ENCODE measurements at places on chromosomes 1 and 21. TPM values are rescaled to one million over a fixed set of nuclear protein-coding genes. Genes with fewer than 3 reads are reported as not detected.

DNA sequence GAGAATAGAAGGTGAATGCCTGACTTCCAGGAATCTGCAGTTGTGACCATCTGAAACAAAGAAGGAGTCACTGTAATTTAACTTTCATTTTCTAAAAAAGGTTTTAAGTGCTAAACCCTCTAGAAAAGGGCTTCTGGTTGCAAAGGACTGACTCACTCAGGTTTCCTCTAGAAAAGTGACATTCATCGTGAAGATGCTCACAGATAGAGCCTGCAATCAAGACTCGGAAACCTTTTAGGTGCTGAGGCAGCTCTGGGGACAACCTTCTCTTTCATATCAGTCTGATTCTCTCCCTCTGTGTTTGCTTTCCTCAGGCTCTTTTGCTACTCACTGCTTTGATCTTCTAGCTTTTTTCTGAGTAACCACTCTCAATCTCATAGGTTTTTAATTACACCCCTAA, 8.2 kb downstream of the BCL9 start:
- peak; percentile 63 for DNase-seq

- DNase-seq = no peak
These were observed 37.9 kb upstream of the MPZL1 start for GRCh38 chr1:167683641-167684502.

DNA sequence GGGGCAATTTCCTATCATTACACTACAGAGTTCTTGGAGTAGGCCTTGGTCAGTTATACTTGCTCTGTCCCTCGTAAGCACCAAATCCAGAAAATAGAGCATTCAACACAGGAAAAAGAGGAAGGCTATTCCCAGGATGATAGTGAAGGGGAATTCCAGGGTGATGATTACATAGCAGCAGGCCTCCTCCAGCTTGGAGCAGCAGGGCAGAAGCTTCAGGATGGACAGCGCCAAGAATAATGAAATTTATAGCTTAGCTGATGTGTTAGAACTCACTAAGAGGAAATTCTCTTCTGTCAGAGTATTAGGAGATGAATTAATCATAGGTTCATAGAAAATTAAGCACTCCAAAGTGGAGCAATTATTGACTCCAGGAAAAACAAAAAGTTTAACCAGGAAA, 10.8 kb upstream of the SMAP2 start:
- no peak for DNase-seq

Gene LCE1A
- total RNA-seq = not detected

Gene RNU1-4
- total RNA-seq = 1,341 TPM

Gene MOV10
- total RNA-seq = 48.8 TPM

DNA sequence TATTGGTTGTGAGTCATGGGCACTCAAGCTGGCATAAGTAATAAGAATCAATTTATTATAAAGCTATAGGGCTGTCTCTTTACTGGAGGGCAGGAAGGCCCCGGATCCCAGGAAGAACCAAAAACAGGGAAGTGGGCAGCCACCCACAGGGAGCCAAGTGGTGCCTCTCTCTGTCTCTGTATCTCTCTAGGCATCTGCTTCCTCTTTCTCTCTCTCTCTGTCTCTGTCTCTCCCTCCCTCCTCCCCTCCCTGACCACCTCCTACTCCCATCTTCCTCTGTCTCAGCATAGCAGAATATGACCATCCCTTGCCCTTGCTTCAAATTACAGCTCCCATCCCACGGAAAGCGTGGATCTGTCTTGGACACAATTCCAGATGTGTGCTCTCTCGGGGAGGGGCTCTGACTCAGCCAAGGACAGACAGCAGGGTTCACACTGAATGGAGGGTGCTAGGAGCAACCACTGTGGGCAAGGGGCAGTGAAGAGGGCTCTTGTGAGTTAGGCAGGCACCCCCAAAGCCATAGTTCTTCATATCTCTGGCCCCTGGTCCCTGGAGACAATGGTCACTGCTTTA, 80.4 kb upstream of the LPGAT1 start:
- no peak for DNase-seq

- DNase-seq = peak; percentile 66
These were observed 809 bp downstream of the SYT11 start for GRCh38 chr1:155859881-155860871.

DNA sequence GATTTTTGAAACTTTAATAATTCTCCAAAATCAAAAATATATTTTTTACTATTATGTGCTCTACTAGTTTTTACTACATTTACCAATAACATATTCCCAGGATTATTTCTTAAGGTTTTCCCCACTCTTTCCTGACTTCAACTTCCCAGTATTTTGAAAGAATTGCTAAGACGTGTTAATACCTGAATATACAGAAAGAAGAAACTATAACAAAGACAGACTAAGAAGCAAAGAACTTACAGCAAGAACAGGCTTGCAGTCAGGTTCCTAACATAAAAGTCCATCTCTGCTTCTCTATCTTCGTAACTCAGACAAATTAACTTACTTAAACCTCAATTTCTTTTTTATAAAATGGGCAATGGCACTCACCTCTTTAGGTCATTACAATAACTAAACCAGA, 63.2 kb downstream of the SRSF11 start:
- DNase-seq = no peak

- no peak for DNase-seq
These were observed 27.8 kb upstream of the LYPD8 start for GRCh38 chr1:248783367-248783766.

GRCh38 chr1:172902861-172903381, 147.8 kb downstream of the TNFSF18 start:
- no peak for DNase-seq

Gene HUNK
- 0.10 TPM for total RNA-seq

DNA sequence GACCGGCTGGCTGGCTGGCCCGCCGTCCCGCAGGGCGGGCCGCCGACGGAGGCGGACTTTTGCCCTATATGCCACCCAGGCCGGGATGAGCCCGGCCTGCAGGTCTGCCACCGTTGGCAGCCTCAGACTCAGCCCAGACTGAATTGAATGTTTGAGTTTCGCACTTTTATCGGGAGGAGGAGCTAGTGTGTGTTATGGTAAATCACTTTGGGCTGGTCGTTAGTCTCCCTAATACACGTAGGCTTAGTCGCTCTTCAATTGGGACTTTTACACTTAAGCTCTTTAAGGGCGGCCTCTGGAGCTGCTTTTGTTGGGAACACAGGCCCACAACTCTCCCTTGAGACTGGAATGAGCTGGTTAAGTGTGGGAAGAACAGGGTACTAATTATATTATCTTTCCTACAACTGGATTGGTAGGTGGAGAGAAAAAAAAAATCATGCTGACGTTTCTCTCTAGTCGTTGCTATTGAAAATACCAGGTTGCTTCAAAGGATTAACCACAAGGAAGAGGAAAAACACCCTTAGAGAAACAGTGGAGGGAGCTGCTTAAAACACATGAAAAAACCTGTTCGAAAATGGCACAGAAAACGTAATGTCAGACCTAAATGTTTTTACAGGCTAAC, 1.4 kb upstream of the IRF2BP2 start:
- DNase-seq = peak; percentile 83

Gene FAM76A
- total RNA-seq = 8.4 TPM

- DNase-seq = no peak
These were observed 95.1 kb downstream of the GPATCH2 start for GRCh38 chr1:217535601-217536377.

DNA sequence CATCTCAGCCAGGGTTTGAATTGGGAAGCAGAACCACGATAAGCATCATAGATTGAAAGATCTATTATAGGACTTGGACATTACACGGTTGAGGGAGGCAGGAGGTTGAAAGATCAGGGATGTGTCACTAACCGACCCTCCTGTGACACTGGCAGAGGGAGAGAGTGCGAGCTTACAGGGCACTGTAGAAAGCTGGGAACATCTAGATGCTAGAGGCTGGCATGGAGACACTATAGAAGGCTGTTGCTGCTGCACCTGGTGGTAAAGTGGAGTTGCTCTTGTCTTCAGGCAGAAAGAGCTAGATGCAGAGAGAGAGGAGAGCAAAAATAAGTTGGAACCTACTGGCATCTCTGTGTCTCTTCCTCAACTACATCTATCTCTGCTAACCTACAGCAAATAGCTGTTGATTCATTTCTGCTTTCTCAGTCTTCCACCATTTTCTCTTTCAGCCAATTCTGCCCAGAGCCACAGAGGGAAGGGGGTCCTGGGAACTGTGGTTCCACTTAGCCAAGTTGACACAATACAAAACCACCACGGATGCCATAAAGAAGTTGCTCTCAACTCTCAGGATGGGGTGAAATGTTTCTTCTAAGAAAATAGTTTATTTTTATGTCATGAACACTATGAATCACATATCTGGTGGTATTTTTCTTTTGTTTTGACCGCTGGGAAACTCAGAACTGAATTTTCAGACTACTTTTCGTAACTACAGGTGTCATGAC, 155.9 kb downstream of the ZNF281 start:
- DNase-seq = peak; percentile 14

Gene SH3BGR
- 3.2 TPM for total RNA-seq

Gene AMY1A
- not detected for total RNA-seq

GRCh38 chr1:53125623-53126360, 16.6 kb downstream of the SLC1A7 start:
- no peak for DNase-seq

GRCh38 chr1:47209725-47210325, 20.0 kb upstream of the PDZK1IP1 start:
- DNase-seq = no peak

Gene TMEM52
- 0.99 TPM for total RNA-seq

- no peak for DNase-seq
These were observed 31.8 kb downstream of the WNT4 start for GRCh38 chr1:22111115-22111514.

DNA sequence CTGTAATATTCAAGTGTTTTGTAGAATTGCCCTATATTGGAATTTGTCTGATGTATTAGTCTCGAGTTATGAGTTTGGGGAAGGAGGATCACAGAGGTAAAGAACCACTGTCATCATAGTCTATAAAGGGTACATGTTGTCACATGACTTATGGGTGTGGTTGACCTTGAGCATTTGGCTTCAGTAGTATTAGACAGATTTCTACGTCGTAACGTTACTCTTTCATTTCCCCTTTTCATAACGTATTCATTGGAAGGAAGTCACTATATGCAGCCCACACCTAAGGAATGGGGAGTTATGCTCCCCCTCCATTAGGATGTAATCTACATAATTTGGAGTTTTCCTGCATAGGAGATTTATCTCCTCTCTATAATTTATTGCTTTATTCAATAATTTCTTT, 110.1 kb upstream of the VAV3 start:
- no peak for DNase-seq

GRCh38 chr1:1039145-1039910, 19.4 kb downstream of the AGRN start:
- DNase-seq = peak; percentile 66

- peak; percentile 57 for DNase-seq
These were observed 753 bp downstream of the KIF1B start for GRCh38 chr1:10210841-10211804.

DNA sequence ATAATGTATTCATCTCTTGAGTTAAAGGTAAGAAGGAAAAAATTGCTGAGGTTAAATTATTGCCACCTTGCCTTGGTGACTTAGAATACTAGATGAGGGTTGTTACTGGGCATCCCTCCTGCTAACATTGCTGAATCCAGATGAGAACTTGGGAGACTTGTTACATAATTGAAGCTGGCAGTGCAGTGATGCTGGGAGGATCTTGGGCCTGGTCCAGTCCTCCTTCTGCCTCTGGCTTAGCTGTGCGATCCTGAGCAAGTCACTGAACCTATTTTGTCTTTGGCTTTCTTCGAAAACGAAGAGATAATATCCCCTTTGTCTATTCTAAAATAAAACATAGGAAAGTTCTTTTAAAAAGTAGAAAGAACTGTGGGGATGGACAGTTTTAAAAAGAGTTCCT, 244.9 kb upstream of the NRIP1 start:
- DNase-seq = no peak
